ENCODE measurements at places on chromosomes 7 and 10.

GRCh38 chr7:20282959-20283358, 47.7 kb upstream of the ITGB8 start:
- DNase-seq, result no peak

DNA sequence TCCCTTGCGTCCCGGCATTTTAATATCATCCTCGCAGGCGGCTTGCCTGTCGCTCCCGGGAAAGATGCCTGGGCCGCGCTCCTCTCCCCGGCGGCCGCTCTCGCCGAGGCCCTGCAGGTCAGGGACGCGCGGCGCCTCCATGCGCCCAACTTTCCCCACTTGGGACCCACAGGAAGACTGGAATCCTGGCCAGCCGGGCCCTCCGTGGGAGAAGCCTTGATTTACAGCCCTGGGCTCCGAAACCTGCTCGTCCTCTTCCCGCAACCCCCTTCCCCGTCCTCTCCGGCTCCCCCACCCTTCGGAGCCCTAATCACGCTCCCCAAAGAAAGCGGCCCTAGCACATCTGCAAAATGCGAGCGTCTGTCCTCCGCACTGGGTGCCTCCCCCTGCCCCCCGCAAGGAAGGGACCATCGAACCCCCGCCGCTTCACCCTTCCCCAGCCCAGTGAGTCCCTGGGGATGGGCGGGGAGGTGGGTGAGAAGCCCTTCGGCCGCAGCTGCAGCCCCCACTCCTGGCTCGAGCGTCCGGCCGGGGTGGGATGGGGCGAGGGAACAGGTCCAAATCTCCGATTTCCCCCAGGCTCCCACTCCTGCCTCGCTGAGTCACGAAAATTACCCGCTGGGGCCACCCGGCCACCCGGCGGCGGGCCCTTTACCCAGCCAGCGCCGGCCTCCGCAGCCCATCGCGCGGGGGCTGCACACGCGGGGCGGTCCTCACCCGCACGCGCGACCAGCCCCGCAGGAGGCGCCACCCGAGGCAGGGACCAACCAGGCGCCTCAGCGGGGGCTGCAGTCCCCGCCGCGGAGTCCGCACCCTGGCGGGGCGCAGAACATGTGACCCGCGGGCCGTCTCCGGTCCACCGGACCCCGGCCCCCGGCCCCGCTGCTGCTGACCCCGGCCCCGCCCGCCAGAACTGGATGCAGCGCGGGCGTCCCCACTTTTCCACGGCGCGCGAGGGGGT, 695 bp downstream of the HSPA12A start:
- DNase-seq, result no peak

GRCh38 chr7:151411551-151411950, 1.7 kb upstream of the WDR86 start:
- DNase-seq, result no peak

- DNase-seq, result no peak
These were observed 240.2 kb upstream of the KMT2E start for GRCh38 chr7:104773796-104774195.

DNA sequence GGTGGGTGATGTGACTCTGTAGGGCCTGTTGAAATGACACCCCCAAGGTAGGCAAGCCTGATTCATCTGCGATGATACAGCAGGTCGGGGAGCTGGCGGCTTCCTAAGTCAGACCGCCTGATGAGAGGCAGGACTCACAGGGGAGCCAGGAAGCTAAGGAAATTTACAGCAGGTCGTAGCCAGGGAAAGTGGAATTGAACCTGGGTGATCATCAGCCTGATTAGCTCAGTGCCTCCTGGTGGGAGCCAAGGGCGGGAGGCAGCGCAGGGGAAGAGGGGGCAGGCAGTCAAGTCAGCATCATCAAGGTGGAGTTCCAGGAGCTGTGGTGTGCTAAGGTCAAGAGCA, 18.5 kb upstream of the TRIM56 start:
- DNase-seq, result no peak

DNA sequence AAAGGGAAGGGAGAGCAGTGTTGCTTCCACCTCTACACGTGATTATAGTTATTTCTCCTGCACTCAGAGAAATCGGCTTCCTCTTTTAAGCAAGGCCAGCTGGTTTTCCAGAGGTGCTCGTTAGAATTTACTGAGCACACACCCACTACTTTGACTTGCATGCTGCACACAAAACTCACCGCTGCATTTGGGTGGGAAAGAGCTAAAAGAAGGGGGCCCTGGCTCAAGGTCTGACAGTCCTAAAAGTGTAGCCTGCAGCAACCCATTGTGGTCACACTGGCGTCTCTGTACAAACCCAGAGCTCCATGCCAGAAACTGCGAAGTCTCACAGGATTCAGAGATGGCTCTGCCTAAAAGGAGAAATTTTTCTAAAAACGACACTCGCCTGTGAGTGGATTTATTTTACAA, 133.7 kb downstream of the SLC25A13 start:
- no peak for DNase-seq

- DNase-seq, result no peak
These were observed 3.5 kb downstream of the FAM180A start for GRCh38 chr7:135744938-135745702.
